ENCODE measurements at places on chromosomes 12 and 14.
A peak's percentile ranks its signal among the peaks of the same experiment; 100 is the strongest.

DNA sequence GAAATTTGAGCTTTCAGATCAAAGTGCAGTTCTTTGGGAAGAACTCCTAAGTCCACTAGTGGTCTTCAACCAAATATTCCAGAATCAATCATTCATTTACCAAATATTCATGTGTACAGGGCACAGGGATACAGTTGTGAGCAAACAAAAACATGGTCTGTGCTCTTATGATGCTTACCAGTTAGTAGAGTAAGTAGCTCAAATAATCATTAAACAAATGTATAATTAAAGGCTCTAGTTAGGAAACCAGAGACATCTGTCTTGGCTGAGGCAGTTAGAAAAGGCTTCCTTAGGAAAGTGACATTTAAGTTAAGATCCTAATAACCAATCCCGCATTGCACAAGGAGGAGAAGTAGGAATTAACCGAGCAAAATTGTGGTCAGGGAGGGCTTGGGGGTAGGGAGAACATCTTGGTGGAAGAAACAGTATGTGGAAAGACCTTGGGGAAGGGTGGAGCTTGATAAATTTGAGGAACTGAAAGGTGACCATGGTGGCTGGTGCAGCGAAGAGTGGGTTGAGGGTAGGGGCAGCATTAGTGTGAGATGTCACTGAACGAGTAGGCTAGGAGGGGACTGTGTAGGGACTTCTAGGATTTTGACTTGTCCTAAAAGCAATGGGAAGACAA, 40.0 kb downstream of the PEBP1 start:
- no peak for DNase-seq

GRCh38 chr12:68521848-68522502, 88.7 kb upstream of the RAP1B start:
- DNase-seq = no peak

DNA sequence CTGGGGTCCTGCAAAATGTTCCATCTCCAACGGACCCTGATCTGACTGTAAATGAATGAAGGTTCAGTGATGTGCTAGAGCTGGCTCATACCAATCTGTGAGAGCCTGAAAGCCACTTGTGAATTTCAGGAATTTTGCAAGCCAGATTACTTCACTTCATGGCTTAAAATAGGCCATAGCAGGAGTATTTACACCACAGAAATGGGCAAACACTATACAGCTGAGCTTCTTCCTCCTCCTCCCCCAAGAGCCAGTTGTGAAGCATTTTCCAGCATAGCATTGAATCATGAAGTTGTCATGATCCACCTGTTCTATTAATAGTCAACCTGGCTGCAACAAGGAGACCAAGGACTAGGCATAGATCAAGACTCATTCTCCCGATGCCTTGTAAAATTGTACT, 141.3 kb upstream of the RASSF8 start:
- no peak for DNase-seq

DNA sequence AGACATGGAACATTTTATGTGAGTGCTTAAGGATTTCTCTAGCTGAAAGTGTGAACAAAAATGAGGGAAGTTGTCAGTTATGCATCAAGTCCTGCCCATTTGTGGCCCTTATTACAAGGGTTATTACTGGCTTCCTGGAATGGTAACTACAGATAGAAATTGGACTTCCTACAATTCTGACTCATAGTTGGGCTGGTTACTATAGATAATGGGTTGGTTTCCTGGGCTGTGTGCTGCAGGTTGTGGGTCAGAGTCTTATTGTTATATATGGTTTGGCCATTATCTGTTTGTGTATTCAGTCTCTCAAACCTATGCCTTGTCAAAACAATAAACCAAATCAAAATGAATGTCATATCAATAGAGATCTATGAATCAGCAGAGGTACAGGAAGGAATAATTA, 313.7 kb downstream of the ADAMTS20 start:
- DNase-seq = no peak

GRCh38 chr12:49577589-49578315, 9.8 kb upstream of the MCRS1 start:
- no peak for DNase-seq

- DNase-seq = peak; percentile 21
Measured at GRCh38 chr12:49188201-49188915, 522 bp downstream of the TUBA1A start.

- DNase-seq = no peak
Measured at GRCh38 chr14:75979071-75979571, 2.7 kb downstream of the TGFB3 start.

DNA sequence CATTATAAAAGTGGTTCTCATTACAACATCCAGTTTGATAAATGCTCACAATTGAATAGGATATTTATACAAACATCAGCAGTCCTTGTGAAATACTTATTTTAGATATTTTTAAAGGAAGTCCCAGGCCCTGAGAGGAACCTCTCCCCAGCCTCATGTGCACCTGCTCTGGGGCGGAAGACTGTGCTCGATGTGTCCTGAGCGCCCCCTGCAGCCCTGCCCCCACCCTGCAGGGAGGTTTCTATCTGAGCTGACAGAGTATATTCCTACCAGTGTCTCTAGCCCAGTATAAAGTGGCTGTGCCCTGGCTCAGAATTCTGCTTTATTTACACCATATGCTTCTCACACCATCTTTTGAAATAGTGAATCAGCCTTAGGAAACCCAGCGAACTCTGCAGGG, 1349.1 kb downstream of the TMEM121 start:
- DNase-seq = no peak

GRCh38 chr12:26378711-26379110, 183.3 kb downstream of the SSPN start:
- no peak for DNase-seq

DNA sequence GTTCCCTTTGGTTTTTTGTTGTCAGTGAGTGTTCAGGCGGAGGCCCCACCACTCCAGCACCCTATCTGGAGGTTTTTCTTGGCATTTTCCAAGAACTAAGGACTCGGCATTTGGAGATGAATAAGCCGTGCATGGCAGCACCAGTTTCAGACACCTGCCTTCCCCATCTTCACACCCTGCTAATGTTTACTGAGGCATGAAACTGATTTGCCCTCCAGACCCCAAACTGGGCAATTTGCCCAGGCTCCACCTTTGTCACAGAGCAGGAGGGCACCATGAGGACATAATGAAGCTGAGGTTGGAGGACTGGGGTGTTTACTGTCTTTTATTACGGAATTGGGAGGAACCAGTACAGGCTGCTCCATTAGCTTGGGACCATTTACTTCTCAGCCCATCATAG, 113.4 kb downstream of the LGMN start:
- no peak for DNase-seq
